ENCODE measurements at places on chromosomes 12 and 14.

DNA sequence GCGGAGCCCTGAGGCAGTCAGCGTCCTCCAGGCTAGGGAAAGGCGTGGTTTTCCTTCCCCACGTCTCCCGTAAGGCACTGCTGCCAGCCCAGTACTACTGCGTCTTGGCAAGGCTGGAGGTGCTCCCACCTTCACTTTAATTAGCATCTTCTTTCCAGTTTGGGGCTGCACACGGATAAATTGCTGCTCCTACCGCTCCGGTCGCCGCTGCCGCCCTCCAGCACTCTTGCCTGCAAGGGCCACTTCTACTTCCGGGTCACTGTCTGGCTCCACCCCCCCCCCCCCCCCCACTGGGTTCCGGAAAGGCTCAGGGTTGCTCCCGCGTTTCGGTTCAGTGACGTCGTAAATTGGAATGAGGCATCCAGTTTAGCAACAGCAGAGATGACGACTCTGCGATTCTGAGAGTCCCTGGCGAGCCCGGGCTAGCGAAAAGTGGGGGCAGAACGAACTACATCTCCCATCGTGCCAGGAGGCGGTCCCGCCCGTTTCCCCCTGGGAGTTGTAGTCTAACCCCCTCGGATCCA, at the start of gene NEDD8:
Gene NEDD8 (minus strand): TSS at position 247 of the 524 bp plus-strand sequence. CDS start 100 bp downstream, at position 147.
- peak; percentile 95 for DNase-seq

GRCh38 chr12:46154221-46154985, 114.4 kb downstream of the SLC38A1 start:
- peak; percentile 52 for DNase-seq

GRCh38 chr12:48961331-48961730, 4.0 kb upstream of the ARF3 start:
- no peak for DNase-seq

DNA sequence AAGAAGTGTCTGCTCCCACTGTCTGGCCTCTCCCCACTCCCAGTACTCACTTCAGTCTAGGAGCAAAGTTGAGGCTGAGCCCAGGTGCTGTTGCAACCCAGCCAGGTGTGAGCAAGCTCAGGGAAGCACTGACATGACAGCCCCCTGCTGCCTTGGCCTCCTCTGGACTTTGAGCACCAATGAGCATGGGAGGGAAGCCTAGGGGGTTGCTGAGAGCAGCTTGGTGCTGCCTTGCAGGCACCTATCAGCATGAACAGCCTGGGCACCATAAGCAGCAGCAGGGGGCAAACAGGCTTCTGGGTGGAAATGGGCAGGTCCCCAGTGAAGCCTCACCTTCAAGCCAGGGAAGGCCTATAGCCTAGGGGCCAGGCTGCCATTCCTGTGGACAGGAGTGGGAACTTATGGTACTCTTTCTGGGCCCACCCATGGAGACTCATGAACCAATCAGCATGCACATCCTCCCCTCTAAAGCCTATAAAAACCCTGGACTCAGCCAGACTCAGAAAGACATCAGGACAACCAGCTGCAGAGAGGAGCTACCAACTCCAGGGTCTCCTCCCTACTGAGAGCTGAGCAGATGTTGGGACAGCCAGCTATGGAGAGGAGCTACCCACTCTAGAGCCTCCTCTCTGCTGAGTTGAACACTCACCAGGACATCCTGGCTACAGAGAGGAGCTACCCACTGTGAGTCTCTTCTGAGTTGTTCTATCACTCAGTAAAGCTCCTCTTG, 49.3 kb downstream of the EGLN3 start:
- DNase-seq: no peak

GRCh38 chr12:69238589-69239351, 599 bp upstream of the CPSF6 start:
- no peak for DNase-seq

DNA sequence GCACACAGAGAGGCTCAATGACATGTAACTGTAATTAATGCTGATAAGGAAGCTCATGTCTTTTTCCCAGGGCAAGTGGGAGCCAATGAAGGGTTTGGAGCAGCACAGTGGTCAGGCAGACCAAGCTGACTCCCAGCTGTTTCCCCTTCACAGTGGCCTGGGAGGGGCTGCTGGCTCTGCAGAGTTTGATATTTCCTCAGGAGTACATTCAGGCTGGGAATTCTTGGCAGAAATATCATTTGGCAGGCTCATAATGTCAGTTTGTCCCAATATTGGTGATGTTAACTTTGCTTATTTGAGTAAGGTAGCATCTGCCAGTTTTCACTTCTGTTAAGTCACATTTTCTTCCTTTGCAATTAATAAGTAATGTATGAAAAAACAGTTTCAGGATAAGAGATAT, 247.0 kb downstream of the EMP1 start:
- DNase-seq: no peak

DNA sequence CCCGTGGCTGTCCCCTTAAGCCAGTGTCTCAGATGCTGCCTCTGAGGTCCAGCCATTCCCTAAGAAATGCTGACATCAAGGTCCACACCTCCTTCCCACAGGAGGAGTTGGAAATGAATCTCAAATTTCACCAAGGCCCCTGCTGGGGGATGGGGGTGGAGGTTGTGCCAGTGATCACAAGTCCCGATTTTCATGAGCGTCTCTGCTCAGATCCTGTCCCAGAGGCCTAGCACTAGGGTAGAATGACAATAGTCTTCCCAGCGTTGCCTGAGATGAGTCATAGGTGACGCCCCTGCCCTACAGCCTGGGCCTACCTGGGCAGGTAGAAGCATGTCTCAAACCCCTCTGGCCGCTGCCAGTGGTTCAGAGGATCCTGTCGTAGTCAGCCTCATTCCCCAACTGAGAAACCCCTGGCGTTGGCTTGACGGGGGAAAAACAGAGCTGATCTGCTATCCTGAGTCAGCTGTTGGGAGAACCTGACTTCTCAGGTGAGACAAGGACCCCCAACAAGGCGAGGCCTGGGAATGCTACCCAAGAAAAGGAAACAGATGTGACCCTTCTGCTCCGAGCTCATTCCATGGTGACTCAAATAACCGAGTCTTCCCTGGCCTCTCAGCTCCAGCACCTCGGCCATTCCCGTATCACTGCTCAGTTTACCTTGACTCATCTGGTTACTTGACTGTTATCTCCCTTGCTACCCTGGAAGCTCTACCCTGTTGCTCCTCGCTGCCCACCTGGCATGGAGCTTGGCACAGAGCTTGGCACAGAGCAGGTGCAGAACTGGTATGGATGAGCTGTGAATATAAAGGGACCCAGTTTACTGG, 21.8 kb upstream of the SPPL3 start:
- no peak for DNase-seq

GRCh38 chr12:9149372-9149771, 33.7 kb upstream of the A2M start:
- no peak for DNase-seq

DNA sequence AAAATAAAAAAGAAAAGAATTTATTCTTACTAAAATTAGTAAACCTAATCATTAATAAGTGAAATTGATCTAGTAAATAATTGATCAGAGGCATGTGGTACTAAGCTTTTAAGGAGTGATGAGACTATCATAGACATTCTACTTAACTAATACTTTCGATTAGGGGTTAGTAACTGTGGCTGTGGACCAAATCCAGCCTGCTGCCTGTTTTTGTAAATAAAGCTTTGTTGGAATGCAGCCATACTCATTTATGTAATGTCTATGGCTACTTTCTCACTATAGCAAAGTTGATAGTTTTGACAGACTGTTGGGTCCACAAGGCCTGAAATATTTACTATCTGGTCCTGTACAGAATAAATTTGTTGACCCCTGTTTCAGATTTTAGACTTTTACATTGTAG, 63.2 kb downstream of the PLEKHA5 start:
- DNase-seq: no peak

GRCh38 chr12:45409966-45410365, 194.1 kb downstream of the ANO6 start:
- DNase-seq: peak; percentile 77

DNA sequence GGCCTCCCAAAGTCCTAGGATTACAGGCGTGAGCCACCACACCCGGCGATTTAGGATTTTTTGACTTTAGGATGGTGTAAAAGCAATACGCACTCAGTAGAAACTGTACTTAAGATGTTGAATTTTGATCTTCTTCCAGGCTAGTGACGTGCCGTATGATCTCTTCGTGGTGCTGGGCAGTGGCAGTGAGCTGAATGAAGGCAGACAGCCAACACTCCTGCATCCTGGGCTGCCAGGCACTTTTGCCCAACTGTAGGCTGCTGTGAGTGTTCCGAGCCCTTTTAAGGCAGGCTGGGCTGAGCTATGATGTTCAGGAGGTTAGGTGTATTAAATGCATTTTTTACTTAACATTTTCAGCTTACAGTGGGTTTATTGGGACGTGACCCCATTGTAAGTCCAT, 21.3 kb downstream of the IL31 start:
- no peak for DNase-seq

GRCh38 chr12:56469007-56469930, 891 bp downstream of the SPRYD4 start:
- no peak for DNase-seq

DNA sequence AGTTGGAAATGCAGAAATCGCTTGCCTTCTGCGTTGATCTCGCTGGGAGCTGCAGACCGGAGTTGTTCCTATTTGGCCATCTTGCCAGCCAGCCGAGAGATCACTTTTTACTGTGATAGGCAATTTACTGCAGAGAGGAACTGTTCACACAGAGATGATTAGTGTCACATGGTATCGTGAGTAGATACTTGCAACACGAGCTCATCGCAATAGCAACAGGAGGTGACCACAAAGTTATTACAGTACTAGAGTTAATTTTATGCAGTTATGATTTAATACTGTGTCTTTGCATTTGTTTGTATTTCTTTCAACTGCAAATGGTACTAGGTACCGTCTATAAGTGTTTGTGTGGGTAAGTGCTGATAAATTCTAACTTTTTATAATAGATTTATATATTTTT, 27.8 kb downstream of the NOPCHAP1 start:
- no peak for DNase-seq

- DNase-seq: peak; percentile 20
Observed at GRCh38 chr12:48198672-48198971, 4.5 kb downstream of the OR10AD1 start.

- no peak for DNase-seq
Observed at GRCh38 chr14:51834240-51834639, 26.2 kb upstream of the GNG2 start.

GRCh38 chr12:100576331-100577036, 3.0 kb downstream of the GAS2L3 start:
- DNase-seq: peak; percentile 48

- no peak for DNase-seq
Observed at GRCh38 chr12:107684990-107685359, 624 bp upstream of the PWP1 start.

DNA sequence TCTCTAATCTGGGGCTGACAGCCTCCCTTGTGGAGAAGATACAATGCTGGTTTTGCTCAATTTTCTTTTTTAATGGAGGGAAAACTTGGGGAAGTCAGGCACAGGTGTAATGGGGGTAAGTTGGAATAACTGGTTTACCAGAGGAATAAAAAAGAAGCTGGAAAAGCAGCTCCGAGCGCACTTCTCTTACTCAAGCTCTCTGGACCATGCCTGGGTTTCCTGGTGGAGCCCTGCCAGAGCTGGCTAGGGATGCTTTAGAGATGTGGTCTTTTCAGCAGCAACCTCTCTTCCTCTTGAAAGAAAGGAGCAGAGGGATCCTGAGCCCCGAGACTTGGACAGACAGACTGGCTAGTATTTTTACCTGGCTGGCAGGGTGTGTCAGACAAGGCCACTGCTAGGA, 3.9 kb upstream of the KCNA5 start:
- no peak for DNase-seq

DNA sequence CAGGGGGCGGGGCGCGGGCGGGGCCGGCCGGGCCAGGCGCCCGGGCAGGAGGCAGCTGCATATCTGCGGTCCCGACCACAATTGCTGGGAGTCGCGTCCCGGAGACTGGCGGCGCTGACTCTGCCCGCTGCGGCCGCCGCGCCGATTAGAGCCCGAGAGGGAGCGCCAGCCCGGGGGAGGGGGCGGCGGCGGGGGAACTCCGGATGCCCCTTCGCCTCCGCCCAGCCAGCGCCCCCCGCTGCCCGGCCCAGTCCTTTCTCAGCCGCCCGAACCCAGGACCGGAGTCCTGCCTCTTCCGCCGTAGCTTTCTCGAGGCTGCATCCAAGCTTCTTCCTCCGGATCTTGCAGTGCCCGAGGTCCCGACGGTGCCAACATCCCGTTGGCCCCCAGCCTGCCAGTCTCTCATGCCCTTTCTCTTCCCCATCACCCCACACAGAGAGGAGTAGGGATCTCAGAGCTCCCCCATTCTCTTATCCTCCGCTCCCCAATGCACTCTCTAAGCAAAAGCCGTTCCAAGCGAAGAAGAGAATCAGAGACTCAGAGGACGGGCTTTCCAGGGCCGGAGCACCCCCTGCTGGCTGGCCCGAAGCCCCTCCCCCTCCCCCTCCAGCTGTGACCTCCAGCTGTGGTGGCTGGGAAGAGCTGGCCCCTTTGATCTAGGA, 8.8 kb upstream of the SP7 start:
- DNase-seq: peak; percentile 82

DNA sequence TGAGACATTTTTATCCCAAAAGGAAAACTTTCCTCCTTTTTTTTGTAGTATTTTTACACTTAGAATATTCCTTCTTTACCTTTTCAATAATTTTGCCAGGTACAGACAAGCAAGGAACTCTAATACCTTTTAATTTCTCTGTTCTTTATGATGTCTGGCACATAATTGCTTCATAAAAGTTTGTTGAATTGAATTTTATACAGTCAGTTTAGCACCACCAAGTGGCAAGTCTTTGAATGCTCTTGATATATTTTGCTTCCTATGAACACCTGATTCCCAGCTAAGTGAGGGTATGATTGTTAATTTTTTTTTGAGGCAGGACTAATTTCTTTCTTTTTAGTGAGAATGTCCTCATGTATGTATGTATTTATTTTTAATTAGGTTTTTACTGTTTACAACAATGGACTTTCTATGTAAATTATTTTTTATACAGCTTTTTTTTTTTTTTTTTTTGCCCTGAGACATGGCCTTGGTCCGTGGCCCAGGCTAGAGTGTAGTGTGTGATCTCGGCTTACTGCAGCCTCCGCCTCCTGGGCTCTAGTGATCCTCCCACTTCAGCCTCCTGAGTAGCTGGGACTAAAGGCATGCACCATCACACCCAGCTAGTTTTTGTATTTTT, 6.9 kb downstream of the TBC1D15 start:
- DNase-seq: peak; percentile 24

- DNase-seq: no peak
Observed at GRCh38 chr12:8818526-8818925, 3.9 kb upstream of the A2ML1 start.

DNA sequence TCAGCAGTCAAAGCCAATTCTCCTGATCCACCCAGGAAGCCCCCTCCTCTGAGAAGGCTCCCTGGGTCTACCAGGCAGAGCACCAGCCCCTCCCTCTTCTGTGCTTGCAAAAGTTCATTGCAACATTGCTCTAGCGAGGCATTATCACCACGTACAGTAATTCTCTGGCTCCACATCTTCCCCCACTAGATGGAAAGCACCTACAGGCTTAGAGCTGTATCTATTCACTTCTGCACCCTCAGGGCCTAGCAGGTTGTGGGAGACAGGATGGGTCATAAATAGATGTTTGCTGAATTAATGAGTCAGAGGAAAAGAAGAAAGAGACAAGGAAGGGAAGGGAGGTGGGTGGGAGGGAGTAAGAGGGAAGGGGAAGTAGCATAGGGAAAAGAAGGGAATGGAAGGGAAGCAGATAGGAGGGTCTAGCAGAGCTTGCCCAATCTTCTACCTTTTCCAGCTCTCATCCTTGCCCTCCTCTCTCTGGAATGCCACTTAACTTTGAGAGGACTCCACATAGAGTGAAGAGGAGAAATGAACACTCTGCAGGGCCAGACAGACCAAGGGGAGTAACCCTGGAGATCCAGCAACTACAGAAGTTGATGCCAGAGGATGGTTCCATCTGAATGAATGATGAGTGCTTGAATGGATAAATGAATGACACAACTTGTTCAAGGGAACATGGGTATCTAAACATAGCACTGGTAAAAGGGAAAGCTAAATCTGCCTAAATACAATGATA, 42.0 kb upstream of the NT5DC3 start:
- no peak for DNase-seq

GRCh38 chr14:74176400-74176793, 62.9 kb upstream of the VSX2 start:
- DNase-seq: no peak

All from AG08395 (cell line).